NCI-H69 (cell line): ENCODE measurements at places on chromosomes 16 and 17.
A peak's percentile ranks its signal among the peaks of the same experiment; 100 is the strongest.

DNA sequence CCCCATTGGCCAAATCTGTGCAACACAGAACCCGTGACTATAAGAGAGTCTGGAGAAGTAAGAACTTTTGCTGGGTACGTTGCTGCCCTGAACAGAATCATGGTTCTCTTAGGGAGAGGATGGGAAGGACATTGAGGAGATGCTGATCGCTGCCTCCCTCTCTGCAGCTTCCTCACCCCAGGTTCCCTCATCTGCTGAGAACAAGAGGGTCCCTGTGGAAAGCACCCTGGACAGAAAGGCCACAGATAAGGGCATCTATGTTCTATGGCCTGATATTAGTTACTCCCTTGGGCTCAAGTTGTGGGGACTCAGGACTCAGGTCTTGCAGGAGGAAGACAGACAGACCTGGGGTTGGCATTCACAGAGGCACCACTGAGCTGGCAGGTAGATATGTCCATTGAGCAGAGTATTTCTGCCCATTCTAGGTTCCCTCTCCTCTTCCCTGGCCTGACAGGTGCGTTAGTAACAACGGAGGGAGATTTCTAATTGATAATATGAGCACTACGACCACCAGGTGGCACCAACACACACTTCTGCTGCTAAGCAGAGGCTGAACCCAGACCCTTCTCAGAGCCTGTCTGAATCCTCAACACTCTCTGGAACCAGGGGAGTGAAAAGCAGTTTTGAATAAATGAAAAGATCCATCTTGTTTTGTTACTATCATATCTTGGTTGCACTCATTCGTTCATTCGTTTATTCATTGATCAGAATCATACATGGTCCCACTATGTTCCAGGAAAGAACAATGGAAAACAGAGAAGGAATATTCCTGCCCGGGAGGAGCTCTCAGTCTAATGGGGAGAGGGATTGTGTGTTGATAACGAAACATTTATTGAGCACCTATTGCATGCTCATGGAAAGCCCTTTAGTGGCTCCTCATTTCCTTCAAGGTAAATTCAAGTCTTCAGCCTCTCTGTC, 56.4 kb downstream of the SLC6A2 start:
- peak; percentile 52 for DNase-seq

DNA sequence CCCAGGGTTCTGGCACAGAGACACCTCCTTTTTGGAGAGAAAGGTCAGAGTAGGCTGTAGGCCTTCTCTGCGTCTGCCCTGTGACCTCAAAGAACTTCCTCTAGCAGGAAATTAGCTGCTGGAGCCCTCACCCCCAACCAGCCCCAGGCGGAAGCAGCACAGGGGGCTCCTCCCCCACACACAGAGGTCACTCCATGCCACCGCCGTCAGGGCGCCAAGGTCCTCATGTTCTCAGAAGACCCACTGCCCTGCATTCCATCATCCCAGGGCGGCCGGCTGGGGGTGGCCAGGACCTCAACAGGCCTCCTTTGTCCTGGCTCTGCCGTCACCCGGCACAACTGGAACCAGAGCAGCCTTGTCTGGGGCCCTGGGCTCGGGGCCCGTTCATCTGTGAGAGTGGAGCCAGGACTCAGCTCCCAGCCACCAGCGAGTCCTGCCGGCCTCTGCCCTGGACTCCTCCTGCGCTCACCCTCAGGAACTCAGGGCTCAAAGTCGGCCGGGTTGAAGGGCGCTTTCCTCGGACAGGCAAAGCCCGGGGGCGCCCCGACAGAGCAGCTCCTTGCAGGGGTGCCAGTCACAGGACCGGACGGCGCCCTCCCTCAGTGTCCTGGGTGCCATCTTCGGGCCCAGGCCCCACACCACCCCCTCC, 1.2 kb downstream of the TMC6 start:
- no peak for DNase-seq

DNA sequence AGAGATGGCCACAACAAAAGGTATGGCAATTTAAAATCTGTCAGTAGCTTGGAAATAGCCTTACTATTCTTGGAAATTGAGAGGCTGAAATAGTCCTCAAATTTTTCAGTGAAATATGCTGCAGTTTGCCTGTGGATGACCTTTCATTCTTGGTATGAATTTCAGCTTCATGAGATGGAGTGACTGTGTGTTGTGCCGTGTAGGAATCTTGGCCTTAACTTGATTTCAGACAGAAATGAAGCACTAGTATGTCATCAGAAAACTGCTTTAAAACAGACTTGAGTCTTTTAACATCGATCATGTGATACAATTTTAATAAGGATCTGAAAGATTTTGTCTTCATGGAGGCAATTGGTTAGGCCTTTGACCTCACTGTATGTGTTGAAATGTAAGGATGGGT, 247.2 kb downstream of the CNTNAP4 start:
- no peak for DNase-seq

DNA sequence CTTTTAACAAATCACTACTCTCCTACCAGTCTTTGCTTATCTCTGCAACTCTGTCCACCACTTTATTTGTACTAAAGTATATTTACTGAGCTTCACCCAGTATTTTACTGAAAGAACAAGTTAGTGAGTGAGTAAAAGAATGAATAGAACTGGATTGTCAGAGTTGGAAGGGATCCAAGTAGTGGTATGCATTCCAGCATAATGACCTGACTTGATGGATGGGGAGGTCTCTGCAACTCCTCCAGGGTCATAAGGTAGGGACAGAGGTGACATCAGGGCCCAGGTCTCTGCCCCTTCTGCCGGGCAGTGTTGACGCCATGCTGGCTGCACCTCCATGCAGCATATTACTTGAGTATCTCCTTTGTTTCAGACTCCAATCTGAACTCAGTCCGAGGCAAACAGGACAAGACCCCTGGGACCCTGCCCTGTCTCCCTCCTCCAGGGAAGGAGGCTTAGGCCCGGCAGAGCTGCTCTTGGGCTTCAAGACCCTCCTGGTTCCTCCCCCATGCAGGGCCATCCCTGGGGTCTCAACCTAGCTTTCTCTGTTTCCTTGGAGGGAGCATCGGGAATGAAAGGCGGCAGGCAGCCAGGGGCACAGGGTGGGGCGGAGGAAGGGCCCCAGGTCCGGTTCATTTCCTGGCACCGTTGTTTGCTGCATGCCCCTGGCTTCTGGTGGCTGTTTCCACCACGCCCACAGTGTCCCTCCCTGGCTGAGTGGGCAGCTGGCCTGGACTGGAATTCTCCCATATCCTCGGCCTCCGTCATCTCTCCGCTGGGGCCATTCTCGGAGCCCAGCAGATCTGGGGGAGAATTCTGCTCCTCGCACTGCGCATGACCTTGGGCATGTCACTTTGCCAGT, 12.4 kb upstream of the ITGA3 start:
- no peak for DNase-seq

DNA sequence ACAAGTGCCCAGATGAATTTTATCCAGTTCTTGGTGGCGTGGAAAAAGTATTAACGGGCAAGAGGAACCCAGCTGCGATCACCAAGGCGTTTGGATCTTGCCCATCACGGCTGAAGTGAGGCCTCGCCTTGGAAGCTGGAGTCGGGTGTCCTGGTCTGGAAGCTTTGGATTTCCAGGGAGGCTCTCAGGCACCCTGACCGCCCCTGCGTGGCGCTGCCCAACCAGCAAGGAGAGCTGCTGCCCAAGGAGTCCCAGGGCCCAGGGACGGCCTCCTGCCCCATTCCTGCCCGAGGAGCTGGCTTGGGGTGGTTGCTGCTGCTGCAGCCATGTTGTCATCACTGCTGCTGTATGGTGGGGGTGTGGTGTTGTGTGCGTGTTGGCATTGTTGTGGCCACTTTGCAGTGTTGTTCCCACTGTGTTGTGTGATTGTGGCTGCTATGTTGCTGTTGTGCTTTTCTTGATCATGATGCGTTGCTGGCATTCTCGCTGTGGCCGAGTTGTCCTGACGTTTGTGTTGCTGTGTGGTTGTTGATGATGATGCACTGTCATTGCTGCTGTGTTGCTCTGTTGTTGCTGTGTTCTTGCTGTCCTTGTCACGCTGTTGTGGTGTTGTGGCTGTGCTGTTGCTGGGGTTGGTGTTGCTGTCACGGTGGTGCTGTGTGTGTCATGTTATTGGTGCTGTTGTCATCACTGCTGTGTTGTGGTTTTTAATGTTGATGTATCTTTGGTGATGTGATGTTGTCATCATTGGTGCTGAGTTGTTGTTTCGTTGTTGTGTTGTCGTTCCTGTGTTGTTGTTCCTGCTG, 318.8 kb downstream of the C16orf95 start:
- no peak for DNase-seq

- no peak for DNase-seq
These were observed 271.0 kb downstream of the C16orf95 start for GRCh38 chr16:87046235-87046634.

DNA sequence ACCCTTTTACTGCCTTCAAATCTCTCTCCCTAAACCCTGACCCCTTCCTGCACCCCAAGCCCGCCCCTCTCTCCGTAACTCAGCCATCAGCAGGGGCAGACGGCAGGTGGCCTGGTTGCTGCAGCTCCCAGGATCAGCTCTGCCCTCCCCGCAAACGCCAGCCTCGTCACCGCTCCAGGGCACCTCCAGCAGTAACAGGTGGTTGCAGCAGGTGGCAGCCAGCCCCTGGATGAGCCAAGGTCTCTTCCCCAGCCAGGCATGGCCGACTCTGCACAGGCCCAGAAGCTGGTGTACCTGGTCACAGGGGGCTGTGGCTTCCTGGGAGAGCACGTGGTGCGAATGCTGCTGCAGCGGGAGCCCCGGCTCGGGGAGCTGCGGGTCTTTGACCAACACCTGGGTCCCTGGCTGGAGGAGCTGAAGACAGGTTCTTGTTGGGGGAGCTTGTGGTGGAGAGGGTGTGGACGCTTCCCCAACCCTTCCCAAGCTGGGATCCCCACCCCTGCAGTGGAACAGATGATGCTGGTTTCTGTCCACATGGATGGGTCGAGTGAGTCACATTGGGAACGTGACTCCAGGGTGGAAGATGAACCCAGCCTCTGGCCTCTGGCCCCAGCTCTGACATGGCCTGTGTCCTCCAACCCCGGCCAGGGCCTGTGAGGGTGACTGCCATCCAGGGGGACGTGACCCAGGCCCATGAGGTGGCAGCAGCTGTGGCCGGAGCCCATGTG, 558 bp downstream of the HSD3B7 start:
- DNase-seq: peak; percentile 67

GRCh38 chr17:7703584-7704479, 1.2 kb upstream of the EFNB3 start:
- DNase-seq: peak; percentile 77

DNA sequence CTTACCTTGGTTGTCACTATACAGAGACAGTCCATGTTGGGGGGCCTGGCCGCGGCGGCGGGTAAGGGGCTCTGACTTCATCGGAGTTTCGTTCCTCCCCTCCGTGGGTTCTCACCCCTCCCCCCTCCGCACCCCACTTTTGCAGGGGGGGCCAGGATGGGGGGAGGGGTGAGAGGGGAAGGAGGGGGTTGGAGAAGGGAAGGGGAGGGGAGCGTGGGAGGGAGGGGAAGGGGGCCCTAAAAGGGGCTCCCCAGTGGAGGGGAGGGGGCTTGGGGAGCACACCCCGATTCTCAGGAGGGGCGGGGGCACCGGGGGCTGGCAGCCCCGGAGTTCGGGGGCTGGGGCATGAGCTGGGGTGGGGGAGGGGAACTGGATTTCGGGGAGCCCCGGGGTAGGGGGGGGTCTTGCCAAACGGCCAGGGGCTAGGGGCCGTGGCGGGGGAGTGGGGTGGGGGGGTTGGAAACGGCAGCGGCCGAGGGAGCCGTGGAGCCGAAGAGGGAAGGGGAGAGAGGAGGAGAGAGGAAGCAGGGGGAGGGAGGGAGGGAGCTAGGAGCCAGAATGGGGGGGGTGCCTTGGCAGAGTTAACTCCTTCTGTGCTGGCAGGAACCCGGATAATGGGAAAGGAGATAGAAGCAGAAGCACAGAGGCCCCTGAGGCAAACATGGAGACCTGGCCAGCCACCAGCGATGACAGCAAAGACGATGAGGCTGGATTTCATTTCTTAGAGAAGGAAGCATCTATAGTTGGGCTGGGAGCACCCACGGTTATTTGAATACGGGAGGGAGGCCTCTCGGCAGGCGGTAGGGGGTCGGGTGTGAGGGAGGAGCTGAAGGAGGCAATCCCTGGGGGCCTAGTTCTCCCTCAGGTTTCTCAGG, 2.3 kb downstream of the DLG4 start:
- DNase-seq: peak; percentile 75

- no peak for DNase-seq
These were observed 131.6 kb upstream of the PLCG2 start for GRCh38 chr16:81647527-81647926.

GRCh38 chr17:59695945-59696681, 11.1 kb downstream of the PTRH2 start:
- DNase-seq: peak; percentile 24

DNA sequence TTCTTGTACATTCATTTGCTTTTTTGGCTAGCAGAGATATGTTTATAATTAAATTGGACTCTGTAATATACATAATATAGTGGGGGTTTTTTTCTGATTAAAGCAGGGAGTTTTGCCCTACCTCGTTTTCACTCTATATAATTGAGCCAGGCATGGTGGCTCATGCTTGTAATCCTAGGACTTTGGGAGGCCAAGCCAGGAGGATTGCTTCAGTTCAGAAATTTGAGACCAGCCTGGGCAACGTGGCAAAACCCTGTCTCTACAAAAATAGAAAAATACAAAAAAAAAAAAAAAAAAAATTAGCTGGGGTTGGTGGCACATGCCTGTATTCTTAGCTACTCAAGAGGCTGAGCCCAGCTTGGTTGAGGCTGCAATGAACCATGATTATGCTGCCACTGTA, 42.2 kb downstream of the PAFAH1B1 start:
- no peak for DNase-seq

DNA sequence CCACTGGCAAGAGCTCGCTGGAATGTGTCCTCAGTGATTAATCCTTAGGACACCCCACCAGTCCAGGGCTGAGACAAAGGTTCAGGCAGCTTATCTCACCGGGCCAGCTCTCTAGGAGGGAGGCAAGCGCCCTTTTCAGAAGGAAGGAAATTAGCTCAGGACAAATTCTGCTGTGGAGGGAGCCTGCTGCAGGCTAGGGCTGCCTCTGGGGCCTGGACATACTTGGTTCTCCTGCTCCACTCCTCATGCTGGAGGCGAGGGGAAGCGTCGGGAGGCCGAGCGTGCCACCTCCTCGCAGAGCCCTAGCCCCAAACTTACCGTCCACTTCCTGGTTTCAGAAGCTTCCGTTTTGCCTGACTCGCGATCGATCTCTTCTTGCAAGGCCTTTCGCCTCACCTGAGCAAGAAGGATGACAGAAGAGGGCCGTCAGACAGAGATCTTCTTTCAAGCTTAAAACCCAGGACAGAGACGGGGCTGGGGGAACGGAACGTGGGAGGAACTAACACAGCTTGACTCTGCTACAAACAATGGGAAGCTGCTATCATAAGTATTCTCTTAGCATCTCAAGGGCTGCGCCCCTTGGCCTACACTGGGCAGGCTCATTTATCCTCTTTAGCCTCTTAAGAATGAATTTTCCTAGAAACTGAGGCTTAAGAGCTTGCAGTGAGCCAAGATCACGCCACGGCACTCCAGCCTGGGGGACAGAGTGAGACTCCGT, 7.7 kb downstream of the KNOP1 start:
- no peak for DNase-seq

DNA sequence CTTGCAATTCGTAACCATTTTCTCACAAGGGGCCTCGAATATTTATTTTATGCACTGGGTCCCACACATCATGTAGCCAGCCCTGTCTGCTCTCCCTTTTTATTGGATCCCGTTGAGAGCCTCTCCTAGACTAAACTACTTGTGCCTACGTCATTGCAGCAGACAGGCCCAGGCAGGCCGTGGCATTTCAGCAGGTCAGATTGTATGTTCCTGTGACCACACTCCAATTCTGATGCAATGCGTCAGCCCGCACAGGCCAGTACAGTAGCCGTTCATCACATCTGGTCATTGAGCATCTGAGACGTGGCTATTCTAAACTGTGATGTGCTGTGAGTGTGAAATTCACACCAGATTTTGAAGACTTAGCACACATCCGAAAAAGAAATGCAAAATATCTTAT, 42.2 kb downstream of the ABAT start:
- no peak for DNase-seq
